GM04504 (cell line): ENCODE measurements at places on chromosomes 6 and 20.
A peak's percentile ranks its signal among the peaks of the same experiment; 100 is the strongest.

- DNase-seq: no peak
Measured at GRCh38 chr20:57921676-57922075, 211.9 kb upstream of the PMEPA1 start.

GRCh38 chr20:13684566-13685222 lies 46.0 kb upstream of the TASP1 start:
- DNase-seq: no peak

DNA sequence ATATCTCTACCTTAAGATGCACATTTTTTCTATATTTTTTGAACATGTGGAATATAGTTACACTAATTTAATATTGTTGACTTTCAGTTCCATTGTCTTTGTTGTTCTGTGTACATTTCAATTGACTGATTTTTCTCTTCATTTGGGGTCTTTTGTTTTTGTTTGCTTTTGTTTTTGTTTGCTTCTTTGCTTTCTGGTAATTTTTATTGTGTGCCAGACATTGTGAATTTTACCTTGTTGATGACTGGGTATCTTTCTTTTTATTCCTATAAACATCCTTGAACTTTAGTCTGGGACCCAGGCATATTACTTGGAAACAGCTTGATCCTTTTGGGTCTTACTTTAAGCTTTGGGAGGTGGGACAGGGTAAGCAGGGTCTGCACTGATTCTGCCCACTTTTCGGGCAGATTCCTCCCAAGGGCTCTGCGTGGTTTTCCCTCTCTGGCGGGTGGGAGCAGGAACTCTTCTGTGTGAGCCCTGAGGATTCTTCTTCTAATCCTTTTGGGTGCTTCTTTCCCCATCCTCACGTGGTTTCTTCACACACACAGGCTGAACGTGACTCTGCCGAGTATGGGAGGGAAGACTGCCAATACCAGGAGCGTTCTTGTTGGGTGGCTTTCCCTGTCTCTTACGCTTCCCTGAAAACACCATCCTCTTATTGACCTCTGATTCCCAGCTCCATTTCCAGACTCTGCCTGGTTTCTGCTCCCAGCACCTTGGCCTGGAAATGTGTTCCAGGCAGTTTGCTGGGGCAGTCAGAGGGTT lies 200.5 kb downstream of the ARID1B start:
- peak; percentile 46 for DNase-seq

DNA sequence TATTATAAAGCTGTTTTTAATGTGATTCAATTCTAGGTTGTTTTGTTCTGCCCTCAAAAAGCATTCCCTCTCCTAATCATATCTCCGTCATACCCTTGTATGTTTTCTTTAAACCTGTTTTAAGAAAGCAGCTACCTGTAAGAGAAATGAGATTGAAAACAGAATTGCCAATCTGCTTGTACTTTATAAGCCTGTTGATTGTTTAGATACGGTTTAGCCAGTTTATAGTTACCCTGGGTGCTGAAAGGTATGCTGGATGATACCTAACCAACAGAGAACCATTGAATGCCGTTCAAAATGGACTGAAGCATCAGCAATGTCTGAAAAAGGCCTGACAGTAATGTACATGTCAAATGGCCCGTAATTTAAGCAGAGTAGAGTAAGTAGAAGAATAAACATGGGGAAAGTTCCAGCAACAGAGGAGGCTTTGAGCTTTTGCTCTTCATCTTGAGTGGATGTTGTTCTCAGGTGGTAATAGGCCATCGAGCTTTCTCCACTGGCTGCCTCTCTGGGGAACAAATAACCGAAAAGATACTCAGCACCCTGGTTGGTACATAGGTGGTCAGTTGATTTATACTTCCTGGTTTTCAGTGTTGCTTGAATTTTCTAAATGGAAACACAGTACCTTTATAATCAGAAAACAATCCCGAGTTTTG lies 27.5 kb downstream of the PTPN1 start:
- no peak for DNase-seq

DNA sequence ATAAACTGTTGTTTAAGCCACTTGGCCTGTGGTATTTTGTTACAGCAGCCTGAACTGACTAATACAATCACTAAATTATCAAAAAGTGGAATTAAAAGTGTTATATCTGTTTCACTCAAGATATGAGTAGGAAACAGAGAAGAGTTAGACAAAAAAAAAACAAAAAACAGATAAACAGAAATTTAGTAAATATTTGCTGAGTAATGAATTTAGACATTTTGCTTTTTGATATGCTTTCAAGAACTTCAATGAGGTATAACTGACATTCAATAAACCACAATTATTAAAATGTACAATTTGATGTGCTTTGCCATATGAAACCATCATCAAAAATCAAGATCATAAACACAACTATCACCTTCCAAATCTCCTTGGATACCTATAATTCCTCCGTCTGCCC lies 369.2 kb downstream of the PAX1 start:
- DNase-seq: no peak

DNA sequence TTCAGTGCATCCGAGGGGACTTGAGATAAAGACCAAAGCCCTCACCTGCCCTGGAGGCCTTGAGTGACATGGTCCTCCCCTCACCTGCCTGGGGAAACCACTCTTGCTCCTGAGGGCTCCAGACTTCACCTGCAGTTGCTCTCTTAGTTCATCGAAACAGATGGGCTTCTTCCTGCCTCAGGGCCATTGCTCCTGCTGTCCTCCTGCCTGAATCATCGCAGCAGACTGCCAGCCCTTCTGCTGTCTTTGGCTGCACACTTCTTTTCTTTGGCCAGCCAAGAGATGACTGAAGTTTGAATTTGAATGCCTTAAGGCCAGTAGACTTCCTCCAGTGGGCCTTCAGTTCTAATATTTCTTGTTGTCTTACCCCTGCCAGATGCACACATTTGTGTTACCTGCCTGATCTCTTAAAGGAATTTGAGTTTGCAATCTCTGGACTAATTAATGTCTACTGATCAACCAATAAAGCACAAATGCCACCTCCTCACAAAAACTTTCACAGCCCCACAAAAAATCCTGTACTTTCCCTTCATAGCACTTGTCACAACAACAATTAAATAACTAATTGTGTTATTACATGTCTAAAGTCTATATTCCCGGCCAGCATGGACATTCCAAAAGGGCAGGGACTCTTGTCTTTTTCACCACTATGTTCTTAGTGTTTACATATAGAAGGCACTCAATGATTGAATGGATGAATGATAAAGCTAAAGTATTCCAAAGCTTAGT lies 56.7 kb upstream of the SGK1 start:
- no peak for DNase-seq

GRCh38 chr6:108622641-108623298 lies 62.1 kb downstream of the FOXO3 start:
- peak; percentile 82 for DNase-seq

- no peak for DNase-seq
Measured at GRCh38 chr6:7911345-7911725, 747 bp upstream of the TXNDC5 start.
